ENCODE measurements at places on chromosomes 5 and 9. TPM values are rescaled to one million over a fixed set of nuclear protein-coding genes. Genes with fewer than 3 reads are reported as not detected.

CCDC171 gene
- 9.1 TPM for total RNA-seq

TMEM171 gene
- 0.96 TPM for total RNA-seq

SHROOM1 gene
- total RNA-seq: 8.6 TPM

DNA sequence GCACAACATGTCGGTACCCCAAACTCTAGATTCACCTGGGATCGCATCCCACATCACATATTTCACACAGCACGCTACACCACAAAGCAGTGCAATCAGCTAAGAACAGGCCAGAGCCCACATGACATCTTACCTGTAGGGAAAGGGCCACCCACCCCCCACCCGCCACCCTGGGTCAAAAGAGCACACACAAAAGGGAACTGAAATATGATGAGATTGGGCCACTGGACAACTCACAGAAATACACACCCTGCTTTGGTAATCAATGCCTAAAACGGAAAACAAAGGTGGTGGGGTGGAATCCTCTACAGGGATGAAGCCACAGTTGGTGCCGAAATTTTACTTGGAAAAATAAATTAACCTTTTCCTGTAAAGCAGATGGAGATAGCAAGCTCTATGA is 13.1 kb downstream of the RETREG1 start:
- no peak for DNase-seq
